ENCODE measurements at places on chromosomes 3 and 15.

GRCh38 chr3:2771193-2771592, 339.0 kb downstream of the IL5RA start:
- no peaks in the 10 kb centered on the region for H3K36me3 ChIP-seq
- no peaks in the 10 kb centered on the region for H3K27me3 ChIP-seq
- DNase-seq, result no peak
- H3K4me1 ChIP-seq, result no peaks in the 10 kb centered on the region

DNA sequence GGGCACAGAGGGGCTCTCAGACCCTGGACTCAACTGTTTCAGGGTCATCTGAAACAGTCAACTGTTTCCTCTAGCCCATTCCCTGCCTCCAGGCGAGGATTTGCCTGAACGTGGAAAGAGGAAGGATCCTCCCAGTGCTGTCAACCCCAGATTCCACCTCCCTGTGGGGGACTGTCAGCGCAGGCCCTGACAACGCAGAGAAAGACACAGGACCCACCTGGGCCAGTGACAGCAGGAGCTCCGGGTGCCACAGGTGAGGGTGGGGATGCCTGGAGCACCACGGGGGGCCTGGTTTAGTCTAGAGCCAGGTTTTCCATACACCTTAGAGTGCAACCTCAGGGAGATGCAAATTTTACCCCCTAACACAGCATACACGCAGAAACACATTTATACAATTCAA, 19.5 kb upstream of the LAMP3 start:
- peaks cover 9% of the 10 kb centered on the region for H3K27me3 ChIP-seq
- DNase-seq, result no peak
- H3K27ac ChIP-seq, result no peak overlapping the region
- H3K4me1 ChIP-seq, result peaks cover 7% of the 10 kb centered on the region
- H3K4me3 ChIP-seq, result no peak overlapping the region

GRCh38 chr3:172384836-172385235, 63.4 kb downstream of the GHSR start:
- H3K36me3 ChIP-seq, result peaks cover 3% of the 10 kb centered on the region
- H3K4me3 ChIP-seq, result no peak overlapping the region
- DNase-seq, result no peak
- no peak overlapping the region for H3K27ac ChIP-seq
- H3K4me1 ChIP-seq, result no peaks in the 10 kb centered on the region

- H3K4me1 ChIP-seq, result no peaks in the 10 kb centered on the region
- no peaks in the 10 kb centered on the region for H3K27me3 ChIP-seq
- no peak for DNase-seq
- no peaks in the 10 kb centered on the region for H3K36me3 ChIP-seq
- H3K4me3 ChIP-seq, result no peak overlapping the region
These were observed 77.2 kb downstream of the IL12A start for GRCh38 chr3:160065786-160066185.

DNA sequence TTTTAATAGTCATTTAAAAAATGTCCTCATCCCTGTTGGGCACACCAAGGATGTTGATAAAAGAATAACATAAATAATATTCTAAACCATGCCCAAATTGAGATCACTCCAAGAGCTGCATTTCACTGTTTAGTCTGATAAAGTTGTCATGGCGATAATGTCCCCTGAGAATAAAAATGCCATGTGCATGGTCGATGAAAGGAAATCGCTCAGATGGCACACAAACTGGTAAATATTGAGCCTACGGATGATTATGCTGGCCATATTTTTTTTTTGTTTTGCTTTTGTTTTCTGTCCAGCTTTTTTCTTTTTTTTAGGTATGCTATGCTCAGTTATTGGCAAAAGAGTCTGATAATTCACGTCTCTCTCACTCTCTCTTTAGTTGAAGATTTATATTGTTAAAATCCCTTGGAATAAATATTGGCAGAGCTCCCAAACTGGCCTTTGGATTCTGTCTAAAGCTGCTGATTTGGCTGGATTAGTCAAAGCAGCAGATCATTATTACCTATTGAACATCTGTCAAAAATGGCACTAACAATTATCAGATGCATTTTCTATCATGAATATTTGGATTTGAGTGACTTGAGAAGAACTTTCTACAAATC, 643.8 kb downstream of the SQOR start:
- H3K4me3 ChIP-seq, result no peak overlapping the region
- no peak overlapping the region for H3K27ac ChIP-seq
- H3K36me3 ChIP-seq, result no peaks in the 10 kb centered on the region
- H3K27me3 ChIP-seq, result no peaks in the 10 kb centered on the region

- no peaks in the 10 kb centered on the region for H3K36me3 ChIP-seq
- H3K27ac ChIP-seq, result no peak overlapping the region
- no peak for DNase-seq
- H3K4me3 ChIP-seq, result no peak overlapping the region
- H3K27me3 ChIP-seq, result no peaks in the 10 kb centered on the region
These were observed 460.3 kb upstream of the PROK2 start for GRCh38 chr3:72245183-72245811.

DNA sequence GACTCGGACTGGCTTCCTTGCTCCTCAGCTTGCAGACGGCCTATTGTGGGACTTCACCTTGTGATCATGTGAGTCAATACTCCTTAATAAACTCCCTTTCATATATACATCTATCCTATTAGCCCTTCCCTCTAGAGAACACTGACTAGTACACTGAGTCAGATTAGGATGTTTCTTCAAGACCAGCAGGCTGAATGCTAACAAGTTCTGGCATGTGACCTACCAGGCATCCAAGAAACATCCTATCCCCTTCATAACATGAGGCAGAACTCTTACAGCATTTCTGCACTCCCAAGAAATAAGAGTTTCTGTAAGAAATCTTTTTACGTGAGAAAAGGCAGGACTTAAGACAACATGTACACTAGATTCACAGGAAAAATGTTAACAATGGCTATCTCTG, 9.3 kb downstream of the CFAP92 start:
- no peak overlapping the region for H3K4me3 ChIP-seq
- DNase-seq, result no peak
- H3K4me1 ChIP-seq, result no peaks in the 10 kb centered on the region
- H3K27ac ChIP-seq, result no peak overlapping the region
